Inflammatory macrophage treated with lipopolysaccharide for 1 hour (primary cell): ENCODE measurements at places on chromosomes 3 and 15.
A peak's percentile ranks its signal among the peaks of the same experiment; 100 is the strongest.

DNA sequence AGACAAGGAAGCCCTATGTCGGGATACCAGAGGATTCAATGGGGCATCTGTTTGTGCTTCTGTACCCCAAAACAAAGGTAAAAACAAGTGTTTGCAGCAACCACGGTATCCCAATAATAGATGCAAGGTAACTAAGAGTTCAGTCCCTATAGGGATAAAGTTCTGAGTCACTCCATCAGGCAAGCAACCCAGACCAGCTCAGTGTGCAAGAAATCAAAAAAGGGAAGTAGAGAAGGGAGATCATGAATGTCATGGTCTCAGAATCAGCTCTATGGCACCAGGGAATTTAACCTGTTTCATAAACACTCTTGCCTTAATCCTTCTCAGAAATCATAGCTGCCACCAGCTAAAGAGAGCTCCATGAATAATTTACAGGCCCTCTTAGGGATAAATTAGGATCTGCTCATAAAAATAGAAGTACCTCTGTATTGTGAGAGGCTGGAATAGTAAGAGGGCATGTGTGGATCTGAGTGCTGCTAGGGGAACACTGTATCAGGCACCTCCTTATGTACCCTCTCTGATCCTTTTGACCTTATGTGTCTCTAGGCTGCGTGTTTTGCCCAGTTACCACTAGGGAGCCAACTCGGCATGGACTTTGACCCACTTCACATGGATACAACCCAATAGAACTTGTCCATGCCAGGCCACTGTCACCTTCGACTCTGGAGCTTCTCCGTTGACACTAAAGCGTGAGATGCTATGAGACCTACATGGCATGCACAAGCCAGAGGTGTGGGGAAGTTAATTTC is 754.6 kb downstream of the AGBL1 start:
- DNase-seq, result no peak

GRCh38 chr3:73467211-73467610 is 157.5 kb downstream of the PDZRN3 start:
- no peak for DNase-seq

DNA sequence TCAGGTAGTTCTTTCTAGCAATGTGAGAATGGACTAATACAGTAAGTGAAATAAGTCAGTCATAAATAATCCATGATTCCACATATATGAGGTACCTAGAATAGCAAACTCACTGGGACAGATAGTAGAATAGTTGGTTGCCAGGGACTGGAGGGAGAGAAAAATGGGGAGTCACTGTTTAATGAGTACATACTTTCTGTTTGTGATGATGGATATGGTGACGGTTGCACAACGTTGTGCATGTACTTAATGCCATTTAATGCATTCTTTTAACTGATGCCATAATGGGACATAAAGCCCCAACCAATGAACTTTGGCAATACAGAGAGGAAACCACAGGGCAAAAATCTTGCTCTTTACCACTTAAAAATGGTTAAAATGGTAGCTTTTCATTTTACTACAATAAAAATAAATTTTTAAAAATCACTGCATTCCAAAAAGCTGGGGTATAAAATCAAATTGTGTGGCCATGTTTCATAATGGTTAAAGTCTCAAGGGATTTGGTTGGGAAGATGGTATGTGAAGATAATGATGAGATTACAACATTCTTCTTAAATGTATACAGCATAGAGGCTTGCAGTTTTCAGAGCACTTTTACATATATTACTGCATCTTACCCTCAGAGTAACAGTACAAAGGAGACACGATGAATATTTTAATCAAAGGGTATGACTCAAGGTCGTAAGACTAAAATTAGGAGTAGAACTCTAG is 45.2 kb downstream of the ADAM10 start:
- no peak for DNase-seq

DNA sequence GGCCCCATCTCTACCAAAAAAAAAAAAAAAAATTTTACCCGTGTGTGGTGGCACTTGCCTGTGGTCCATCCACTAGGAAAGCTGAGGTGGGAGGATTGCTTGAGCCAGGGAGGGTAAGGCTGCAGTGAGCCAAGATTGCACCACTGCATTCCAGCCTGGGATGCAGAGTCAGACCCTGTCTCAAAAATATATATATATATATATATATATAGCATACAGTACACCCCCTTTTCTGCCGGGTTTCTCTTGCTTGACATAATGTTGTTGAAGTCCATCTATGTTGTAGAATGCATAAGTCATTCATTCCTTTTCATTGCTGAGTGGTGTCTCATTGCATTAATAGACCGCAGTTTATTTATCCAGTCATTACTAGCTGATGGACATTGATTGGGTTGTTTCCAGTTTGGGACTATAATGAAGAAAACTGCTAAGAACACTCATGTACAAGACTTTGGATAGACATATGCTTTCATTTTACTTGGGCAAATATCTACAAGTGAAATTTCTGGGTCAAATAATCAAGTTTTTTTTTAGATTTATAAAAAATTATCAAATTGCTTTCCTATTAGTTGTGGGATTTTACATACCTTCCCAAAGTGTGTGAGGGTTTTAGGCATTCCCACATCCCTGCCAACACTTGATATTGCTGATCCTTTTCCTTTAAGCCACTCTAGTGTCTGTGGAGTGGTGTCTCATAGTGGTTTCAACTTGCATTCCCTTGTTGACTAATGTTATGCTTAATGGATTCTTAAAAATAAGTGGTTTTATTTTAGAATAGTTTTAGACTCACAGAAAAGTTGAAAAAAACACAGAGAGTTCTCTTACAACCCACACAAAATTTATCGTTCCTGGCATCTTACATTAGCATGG is 2.1 kb upstream of the PRR20G start:
- DNase-seq, result no peak

GRCh38 chr3:69562020-69562419 is 176.1 kb upstream of the FRMD4B start:
- peak; percentile 77 for DNase-seq

- DNase-seq, result no peak
Observed at GRCh38 chr15:33032053-33032452, 162.5 kb downstream of the FMN1 start.

- DNase-seq, result no peak
Observed at GRCh38 chr3:178420033-178420432, 116.2 kb upstream of the KCNMB2 start.

- no peak for DNase-seq
Observed at GRCh38 chr3:115655761-115656282, 32.5 kb downstream of the GAP43 start.

- DNase-seq, result no peak
Observed at GRCh38 chr3:121992601-121993560, 29.2 kb downstream of the ILDR1 start.

DNA sequence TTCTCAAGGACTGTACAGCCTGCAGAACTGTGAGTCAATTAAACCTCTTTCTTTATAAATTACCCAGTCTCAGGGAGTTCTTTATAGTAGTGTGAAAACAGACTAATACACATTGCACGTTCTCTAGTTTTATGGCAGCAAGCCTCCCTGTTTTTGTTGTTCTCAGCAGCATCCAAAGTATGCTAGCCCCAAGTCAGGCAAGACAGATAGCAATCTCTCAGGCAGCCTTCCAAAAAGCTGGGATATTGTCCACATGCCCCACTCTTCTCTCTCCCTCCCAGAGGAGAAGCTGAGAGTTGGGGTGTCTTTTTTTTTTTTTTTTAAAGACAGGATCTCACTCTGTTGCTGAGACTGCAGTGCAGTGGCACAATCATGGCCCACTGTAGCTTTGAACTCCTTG is 130.6 kb downstream of the ISL2 start:
- DNase-seq, result no peak

GRCh38 chr15:88648357-88649214 is 9.8 kb downstream of the ISG20 start:
- DNase-seq, result no peak

GRCh38 chr3:141557961-141558706 is 71.3 kb downstream of the RASA2 start:
- DNase-seq, result peak; percentile 45

GRCh38 chr15:61318301-61318700 is 89.2 kb upstream of the RORA start:
- DNase-seq, result no peak

DNA sequence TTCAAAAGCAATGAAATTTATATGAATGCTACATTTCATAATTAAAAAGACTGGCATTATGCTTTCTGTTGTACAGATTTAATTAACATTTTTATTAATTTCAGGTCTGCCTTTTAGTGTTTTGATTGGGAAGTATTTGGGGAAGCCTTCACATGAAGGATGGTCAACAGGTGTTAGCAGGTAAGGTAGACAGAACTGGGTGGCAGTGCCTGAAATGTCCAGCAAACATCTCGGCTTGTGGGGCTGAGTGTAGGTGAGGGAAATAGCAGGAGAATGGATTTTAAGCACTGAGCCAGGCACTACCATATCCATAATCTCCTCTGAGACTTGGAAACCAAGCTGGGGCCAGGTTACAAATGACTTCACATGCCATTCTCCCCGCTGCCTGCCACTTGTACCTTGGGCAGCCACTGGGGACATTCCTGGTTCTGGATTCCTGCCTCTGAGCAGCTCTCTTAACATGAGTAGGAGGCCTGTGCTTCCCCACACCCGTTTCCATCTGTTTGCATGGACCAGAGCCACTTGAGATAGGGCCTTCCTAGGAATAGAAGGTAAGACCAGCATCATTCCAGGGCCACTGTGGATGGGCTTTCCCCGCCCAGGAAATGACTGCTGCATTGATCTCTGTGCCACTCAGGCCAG is 125.9 kb upstream of the HES1 start:
- DNase-seq, result no peak

DNA sequence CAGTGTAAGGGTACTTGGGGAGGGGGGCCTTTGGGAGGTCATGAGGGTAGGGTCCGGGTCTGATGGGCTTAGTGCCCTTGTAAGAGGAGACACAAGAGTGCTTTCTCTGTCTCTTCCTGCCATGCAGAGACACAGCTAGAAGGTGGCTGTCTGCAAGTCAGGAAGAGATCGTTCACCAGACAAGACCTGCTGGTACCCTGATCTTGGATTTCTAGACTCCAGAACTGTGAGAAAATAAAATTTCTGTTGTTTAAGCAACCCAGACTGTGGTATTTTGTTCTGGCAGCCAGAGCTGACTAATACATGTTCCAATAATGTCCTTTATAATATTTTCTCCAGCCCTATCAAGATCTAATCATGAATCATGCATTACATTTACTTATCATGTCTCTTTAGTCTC is 130.0 kb upstream of the VEPH1 start:
- DNase-seq, result no peak

DNA sequence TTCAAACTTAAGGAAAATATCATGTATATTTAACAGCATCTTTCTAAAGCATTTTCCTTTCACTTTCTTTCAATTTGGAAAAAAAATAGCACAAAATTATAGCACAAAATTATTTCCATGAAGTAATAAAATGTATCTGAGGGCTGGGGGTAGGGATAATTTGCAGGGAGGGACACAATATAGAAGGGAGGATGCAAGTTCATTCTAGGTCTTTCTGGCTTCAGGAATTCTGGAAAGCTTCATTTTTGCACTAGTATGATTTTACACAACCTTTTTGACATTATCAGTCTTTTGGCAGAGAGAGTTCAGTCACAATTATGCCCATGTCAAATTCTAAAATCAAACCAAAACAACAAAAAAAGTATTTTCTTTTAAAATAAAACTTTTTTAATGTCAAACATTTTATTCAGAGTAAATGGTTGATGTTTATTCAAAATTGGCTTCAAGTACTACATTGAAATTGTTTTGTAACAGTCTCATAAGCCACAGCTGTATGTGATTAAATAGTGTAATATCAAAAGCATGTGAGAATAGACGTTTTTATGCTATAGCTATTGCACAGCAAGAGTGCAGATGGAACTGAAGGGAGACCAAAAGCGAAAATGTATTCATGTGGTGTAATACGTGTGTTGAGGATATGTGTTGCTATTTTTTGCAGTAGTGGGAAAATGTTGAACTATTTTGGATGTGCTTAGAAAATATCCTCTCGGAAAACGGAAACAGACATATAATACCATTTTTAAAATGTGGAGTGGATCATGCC is 5.8 kb downstream of the RBMS3 start:
- DNase-seq, result no peak

GRCh38 chr3:186932281-186933181 is 2.2 kb downstream of the ST6GAL1 start:
- DNase-seq, result no peak

GRCh38 chr3:71111784-71112440 is 471.6 kb downstream of the FOXP1 start:
- no peak for DNase-seq

DNA sequence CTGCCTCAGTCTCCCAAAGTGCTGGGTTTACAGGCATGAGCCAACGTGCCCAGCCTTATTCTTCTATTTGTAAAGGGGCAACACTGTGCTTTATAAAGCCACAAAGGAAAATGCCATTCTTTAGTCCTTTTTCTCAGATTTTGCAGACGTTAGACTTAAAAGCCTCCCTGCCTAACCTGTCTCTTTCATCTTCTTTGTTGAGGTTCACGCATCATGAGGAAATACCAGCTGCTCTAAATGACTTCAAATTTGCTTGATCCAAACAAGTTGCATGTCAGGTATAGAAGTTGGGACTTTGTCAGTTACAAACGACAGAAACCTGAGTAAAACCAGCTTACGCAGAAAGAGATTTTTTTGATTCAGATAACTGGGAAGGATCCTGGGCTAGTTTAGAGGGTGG is 51.1 kb upstream of the LRRFIP2 start:
- DNase-seq, result no peak

- no peak for DNase-seq
Observed at GRCh38 chr15:36850864-36851263, 249.5 kb downstream of the MEIS2 start.

- no peak for DNase-seq
Observed at GRCh38 chr3:133933097-133934024, 37.7 kb upstream of the RAB6B start.

DNA sequence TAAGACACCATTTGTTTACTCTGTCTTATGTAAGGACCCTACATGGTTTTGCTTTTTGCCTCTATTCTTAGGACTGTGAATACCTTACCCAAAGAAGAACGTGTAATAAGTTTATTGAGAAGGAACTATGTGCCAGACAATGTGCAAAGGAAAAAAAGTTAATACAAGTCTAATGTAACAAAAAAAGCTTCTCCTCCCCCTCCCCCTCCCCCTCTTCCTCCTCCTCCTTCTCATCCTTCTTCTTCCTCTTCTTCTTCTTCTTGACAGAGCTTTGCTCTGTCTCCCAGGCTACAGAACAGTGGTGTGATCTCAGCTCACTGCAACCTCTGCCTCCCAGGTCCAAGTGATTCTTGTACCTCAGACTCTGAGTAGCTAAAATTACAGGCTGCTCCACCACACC is 50.9 kb upstream of the MITF start:
- no peak for DNase-seq
